Large intestine (tissue), 12 donors: ENCODE measurements at places on chromosomes 2 and 18. TPM values are rescaled to one million over a fixed set of nuclear protein-coding genes. Genes with fewer than 3 reads are reported as not detected.

DNA sequence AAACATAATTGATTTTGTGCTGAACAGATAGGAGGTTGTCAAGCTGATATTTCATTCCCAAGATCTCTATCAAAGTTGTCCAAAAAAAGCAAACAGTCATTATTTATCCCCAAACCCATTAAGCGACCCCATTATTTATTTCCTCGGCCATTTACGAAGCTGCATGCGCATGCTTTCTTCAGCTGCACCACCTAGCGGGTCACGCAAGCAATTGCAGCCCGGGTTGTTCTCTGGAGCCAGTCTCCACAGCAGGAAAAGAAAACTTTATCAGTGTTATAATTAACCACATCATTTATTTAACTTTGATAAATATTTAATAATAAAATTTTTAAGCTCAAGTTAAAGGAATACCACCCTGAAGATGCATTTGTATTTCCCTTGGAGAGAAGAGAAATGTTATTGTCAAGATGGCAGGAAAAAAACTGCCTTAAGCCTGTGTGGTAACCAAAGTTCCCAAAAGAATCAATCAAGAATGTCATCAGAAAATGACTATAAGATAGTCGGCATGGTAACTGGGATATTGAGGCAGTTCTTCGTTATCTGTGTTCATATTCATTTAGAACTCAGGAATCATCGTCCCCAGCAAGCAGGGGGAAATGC lies 304.7 kb downstream of the FBXO15 start:
- no peak overlapping the region for H3K4me3 ChIP-seq
- H3K27me3 ChIP-seq, result peaks cover 5% of the 10 kb centered on the region
- peak; percentile 8 for DNase-seq
- no peak overlapping the region for H3K27ac ChIP-seq

- peaks cover 79% of the 10 kb centered on the region for H3K36me3 ChIP-seq
- H3K4me1 ChIP-seq, result no peaks in the 10 kb centered on the region
- no peaks in the 10 kb centered on the region for H3K27me3 ChIP-seq
- H3K4me3 ChIP-seq, result no peak overlapping the region
- DNase-seq, result peak; percentile 9
Observed at GRCh38 chr18:45910405-45911023, 56.6 kb downstream of the EPG5 start.

GRCh38 chr2:64820901-64821300 lies 167.2 kb upstream of the SERTAD2 start:
- no peak overlapping the region for H3K4me3 ChIP-seq
- no peaks in the 10 kb centered on the region for H3K36me3 ChIP-seq
- no peak overlapping the region for H3K27ac ChIP-seq

DNA sequence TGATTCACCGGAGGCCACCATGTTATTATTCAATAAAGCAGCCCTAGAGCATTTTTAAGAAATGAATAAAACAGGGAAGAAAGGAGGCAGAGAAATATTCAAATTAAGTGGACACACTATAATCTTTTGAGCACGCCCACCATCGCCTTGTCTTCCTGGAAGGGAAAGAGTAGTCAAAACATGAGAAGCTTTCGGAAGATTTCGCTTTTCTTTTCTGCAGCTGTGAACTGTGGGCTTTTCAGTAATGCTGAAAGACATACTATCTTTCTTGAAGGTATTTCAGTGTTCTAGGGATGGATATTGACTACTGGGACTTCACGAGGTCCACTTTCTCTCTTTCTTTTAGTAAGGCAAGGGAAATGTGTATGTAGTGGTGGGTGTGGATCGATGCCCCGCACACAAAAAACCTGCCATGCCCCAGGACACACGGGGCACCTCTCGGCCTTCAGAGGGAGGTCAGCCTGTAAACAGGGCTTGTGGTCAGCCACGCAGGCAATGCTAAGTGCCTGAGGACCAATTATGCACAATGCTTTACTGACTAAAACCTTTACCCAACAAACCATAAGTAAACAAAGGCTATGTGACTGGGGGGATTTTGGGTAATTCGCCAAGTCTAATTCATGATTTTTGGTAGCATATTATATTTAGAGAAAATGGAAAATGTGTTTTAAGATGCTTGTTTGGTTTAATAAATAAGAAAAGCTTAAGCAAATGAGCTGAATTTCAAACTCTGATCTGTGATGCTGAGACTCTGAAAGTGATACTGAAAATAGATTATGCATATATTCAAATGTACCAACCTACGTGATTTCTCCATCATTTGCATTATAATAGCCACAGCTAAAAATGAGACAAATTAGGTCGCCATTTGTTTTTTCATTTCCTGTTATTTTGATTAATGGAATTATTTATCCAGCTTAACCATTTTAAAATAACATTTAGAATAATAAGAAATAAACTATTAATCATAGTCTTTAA lies 130.5 kb downstream of the ZNF516 start:
- DNase-seq, result no peak
- no peaks in the 10 kb centered on the region for H3K4me1 ChIP-seq

- H3K27ac ChIP-seq, result no peak overlapping the region
- no peaks in the 10 kb centered on the region for H3K27me3 ChIP-seq
Observed at GRCh38 chr2:102932501-102932900, 170.7 kb downstream of the TMEM182 start.

DNA sequence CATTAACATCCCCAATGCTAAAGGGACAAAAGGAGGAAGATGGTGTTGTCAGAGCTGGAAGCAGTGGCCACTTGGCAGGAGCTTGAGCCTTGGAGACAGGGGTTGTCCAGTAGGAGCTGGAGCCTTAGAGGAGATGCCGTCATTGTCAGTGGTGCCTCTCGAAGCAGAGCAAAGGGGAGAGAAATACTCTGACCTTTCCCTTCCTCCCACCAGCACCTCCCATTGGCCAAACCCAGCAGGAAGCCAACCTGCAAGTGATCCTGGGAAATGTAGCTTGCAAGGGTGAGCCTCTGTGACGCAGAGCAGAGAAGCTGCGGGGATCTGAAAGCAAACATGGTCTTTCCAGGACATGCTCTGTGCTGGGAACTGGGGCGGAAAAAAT lies 33.7 kb upstream of the MRPL19 start:
- no peak overlapping the region for H3K4me3 ChIP-seq
- no peak overlapping the region for H3K27ac ChIP-seq
- H3K36me3 ChIP-seq, result no peaks in the 10 kb centered on the region
- peaks cover 14% of the 10 kb centered on the region for H3K4me1 ChIP-seq

DNA sequence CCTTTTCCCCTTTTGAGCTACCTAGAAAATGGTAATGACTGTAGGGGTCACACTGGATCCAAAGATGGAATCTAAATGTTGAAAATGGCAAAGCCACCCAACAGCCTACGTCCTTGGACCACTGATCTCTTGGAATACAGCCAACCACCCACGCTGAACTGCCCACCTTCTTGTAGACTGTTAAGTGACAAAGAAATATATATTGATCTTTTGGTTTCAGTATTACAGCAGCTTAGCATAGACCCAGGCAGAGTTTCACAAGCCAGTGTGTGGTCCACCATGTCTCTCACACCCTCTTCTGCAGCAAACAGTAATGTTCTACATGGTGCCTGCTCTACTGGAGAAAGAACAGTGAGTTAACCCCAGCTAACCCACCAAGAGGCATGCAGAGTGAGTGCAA lies 20.2 kb downstream of the CACNB4 start:
- H3K4me1 ChIP-seq, result no peaks in the 10 kb centered on the region
- H3K27me3 ChIP-seq, result no peaks in the 10 kb centered on the region
- no peak for DNase-seq

GRCh38 chr2:231568785-231569435 lies 23.8 kb upstream of the TEX44 start:
- H3K36me3 ChIP-seq, result no peaks in the 10 kb centered on the region
- no peaks in the 10 kb centered on the region for H3K27me3 ChIP-seq
- no peak overlapping the region for H3K27ac ChIP-seq
- no peak overlapping the region for H3K4me3 ChIP-seq
- H3K4me1 ChIP-seq, result no peaks in the 10 kb centered on the region
- no peak for DNase-seq

DNA sequence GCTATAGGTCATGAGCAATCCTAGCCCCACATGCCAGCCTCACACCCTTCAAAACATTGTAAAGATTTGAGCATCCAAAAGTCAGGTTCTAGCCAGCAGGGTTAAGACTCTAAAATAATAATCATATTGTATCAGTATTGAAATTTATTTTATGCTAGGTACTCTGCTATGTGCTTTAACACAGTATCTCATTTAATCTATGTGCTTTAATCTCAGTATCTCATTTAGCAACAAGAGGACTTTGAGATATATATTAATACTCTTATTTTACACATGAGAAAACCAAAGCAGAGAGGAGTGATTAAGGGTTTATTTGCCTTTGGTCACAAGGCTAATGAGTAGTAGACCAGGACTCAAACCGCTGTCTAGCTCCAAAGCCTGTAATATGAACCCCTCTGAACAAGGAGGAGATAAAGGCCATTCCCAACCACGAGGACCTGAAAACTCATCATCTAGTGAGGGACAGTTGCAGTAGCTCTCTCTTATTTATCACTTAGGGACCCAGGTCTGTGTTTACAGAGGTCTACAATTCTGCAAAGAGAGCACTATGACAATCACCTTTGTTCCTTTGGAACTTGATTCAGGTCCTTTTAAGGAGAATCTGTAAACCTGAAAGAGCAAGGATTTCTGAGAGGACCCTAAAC lies 116.5 kb upstream of the SERTAD2 start:
- no peak overlapping the region for H3K4me3 ChIP-seq
- no peak overlapping the region for H3K27ac ChIP-seq
- H3K36me3 ChIP-seq, result no peaks in the 10 kb centered on the region
- peak; percentile 23 for DNase-seq
- peaks cover 25% of the 10 kb centered on the region for H3K4me1 ChIP-seq
- H3K27me3 ChIP-seq, result no peaks in the 10 kb centered on the region

DNA sequence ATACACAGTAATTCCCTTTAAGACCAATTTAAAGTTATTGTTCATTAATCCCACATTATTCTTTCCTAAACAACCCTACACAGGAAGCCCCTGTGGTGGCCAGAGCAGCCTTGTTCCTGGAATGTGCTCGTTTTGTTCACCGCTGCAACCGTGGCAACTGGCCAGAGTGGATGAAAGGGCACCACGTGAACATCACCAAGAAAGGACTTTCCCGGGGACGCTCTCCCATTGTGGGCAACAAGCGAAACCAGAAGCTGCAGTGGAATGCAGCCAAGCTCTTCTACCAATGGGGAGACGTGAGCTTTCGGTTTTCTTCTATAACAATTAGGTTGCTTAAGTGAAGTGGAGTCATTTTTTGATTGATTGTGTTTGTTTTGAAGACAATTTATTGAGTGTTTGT lies 101.0 kb downstream of the UNC80 start:
- H3K27me3 ChIP-seq, result no peaks in the 10 kb centered on the region
- no peaks in the 10 kb centered on the region for H3K4me1 ChIP-seq
- no peak for DNase-seq
- H3K36me3 ChIP-seq, result no peaks in the 10 kb centered on the region
- H3K4me3 ChIP-seq, result no peak overlapping the region
- H3K27ac ChIP-seq, result no peak overlapping the region

DNA sequence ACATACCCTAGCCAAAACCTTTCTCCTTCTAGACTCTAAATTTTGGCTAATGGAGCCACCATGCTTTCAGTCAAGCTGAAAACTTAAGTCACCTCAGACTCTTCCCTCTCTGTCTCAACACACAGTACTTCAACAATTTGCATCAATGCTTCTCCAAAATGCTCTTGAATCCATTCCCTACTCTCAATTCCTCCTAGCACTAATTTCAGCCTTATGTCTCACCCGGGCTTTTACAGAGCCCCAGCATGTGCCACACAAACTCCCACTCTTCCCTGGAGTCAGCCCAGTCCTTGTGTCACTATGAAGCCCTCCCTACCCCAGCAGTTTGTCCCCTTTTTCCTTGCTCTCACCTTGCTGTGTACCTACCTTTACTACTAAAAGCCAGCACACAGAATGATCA lies 38.7 kb downstream of the AAK1 start:
- no peak overlapping the region for H3K27ac ChIP-seq
- H3K4me3 ChIP-seq, result no peak overlapping the region
- no peaks in the 10 kb centered on the region for H3K27me3 ChIP-seq
- no peak for DNase-seq

GRCh38 chr18:12422936-12423335 lies 15.2 kb downstream of the PRELID3A start:
- no peak overlapping the region for H3K27ac ChIP-seq
- H3K4me1 ChIP-seq, result peaks cover 5% of the 10 kb centered on the region
- DNase-seq, result no peak
- H3K4me3 ChIP-seq, result no peak overlapping the region
- H3K27me3 ChIP-seq, result no peaks in the 10 kb centered on the region

DNA sequence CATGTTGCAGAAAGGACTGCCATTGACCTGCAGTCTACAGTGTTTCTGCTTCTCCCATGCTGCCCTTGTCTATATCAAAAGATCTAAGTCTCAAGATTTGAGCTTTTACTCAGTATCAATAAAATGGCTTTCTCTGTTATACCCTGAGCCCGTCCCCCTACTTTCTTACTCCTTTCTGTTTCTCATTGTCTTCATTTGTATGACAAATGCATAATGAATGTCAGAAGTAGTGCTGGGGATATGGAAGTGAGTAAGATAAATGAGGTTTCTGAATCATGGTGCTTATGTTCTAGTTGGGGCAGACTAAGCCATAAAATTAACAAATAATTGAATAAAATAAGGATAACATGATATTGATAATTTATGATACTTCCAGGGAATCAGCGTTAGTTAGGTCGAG lies 128.6 kb downstream of the PARD3B start:
- no peak for DNase-seq
- no peaks in the 10 kb centered on the region for H3K36me3 ChIP-seq
- no peaks in the 10 kb centered on the region for H3K27me3 ChIP-seq
- no peak overlapping the region for H3K4me3 ChIP-seq
- no peak overlapping the region for H3K27ac ChIP-seq

- no peak for DNase-seq
- no peak overlapping the region for H3K27ac ChIP-seq
- H3K4me1 ChIP-seq, result peaks cover 20% of the 10 kb centered on the region
- peaks cover 95% of the 10 kb centered on the region for H3K36me3 ChIP-seq
- no peak overlapping the region for H3K4me3 ChIP-seq
- no peaks in the 10 kb centered on the region for H3K27me3 ChIP-seq
Observed at GRCh38 chr2:54627973-54628372, 95.5 kb upstream of the EML6 start.

GRCh38 chr2:156852681-156853080 lies 404.8 kb upstream of the GALNT5 start:
- no peaks in the 10 kb centered on the region for H3K4me1 ChIP-seq
- no peak for DNase-seq
- no peaks in the 10 kb centered on the region for H3K36me3 ChIP-seq
- H3K27ac ChIP-seq, result no peak overlapping the region

The DSC2 gene
- polyA plus RNA-seq, result 65.2 TPM

The LRP1B gene
- 1.0 TPM for polyA plus RNA-seq

The FLACC1 gene
- 0.76 TPM for polyA plus RNA-seq

The NCOA1 gene
- 63.0 TPM for polyA plus RNA-seq

The HOXD3 gene
- 3.9 TPM for polyA plus RNA-seq

The PIEZO2 gene
- polyA plus RNA-seq, result 25.1 TPM

The AMER3 gene
- 1.3 TPM for polyA plus RNA-seq

The ARHGAP15 gene
- polyA plus RNA-seq, result 16.4 TPM

The UGT1A8 gene
- polyA plus RNA-seq, result not detected

The NOSTRIN gene
- polyA plus RNA-seq, result 52.7 TPM

The RAB27B gene
- polyA plus RNA-seq, result 9.6 TPM

The HOXD11 gene
- not detected for polyA plus RNA-seq
